ENCODE measurements at places on chromosomes 11 and 22.

DNA sequence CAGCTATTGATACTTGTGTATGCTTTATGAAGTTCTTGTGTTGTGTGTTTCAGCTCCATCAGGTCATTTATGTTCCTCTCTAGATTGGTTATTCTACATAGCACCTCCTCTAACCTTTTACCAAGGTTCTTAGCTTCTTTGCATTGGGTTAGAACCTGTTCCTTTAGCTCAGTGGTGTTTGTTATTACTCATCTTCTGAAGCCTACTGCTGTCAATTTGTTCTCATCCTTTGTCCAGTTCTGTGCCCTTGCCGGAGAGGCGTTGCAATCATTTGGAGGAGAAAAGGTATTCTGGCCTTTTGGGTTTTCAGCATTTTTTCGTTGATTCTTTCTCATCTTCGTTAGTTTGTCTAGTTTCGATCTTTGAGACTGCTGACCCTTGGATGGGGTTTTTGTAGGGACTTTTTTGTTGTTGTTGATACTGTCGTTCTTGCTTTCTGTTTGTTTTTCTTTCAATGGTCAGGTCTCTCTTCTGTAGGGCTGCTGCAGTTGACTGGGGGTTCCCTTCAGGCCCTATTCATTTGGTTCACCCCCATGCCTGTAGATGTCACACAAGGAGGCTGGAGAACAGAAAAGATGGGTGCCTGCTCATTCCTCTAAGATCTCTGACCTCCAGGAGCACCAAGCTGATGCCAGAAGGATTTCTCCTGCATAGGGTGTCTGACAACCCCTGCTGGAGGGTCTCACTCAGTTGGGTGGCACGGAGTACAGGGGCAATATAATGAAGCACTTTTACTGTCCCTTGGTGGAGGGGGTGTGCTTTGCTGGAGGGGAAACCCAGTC is 35.9 kb upstream of the MUC15 start:
- no peak for DNase-seq

- no peak for DNase-seq
Observed at GRCh38 chr22:20582520-20583361, 75.3 kb downstream of the MED15 start.

- no peak for DNase-seq
Observed at GRCh38 chr11:1223346-1224110, 662 bp downstream of the MUC5B start.

- DNase-seq = peak; percentile 83
Observed at GRCh38 chr11:110759972-110760381, 47.7 kb upstream of the ARHGAP20 start.

- DNase-seq = no peak
Observed at GRCh38 chr11:83982825-83983224, 696.7 kb upstream of the CCDC90B start.

- DNase-seq = peak; percentile 80
Observed at GRCh38 chr11:8959546-8960166, 4.6 kb downstream of the TMEM9B start.

DNA sequence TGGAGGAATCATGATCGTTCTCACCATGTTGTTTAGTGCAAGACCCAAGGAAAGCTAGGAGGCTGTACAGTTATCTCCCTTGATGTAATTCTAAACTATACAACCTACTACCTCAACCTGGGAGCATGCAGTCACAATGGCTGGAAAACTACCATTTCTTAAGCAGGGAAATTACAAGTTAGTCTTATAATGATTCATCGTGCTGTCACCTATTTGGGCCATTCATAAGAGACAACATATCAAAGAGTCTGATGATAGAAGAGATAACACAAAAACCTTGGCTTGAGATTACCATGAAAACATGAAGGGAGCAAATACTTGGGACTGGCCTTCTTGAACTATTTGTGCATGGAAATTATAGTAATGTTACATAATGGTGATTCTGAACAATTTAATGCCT is 30.5 kb upstream of the BLID start:
- DNase-seq = peak; percentile 83

DNA sequence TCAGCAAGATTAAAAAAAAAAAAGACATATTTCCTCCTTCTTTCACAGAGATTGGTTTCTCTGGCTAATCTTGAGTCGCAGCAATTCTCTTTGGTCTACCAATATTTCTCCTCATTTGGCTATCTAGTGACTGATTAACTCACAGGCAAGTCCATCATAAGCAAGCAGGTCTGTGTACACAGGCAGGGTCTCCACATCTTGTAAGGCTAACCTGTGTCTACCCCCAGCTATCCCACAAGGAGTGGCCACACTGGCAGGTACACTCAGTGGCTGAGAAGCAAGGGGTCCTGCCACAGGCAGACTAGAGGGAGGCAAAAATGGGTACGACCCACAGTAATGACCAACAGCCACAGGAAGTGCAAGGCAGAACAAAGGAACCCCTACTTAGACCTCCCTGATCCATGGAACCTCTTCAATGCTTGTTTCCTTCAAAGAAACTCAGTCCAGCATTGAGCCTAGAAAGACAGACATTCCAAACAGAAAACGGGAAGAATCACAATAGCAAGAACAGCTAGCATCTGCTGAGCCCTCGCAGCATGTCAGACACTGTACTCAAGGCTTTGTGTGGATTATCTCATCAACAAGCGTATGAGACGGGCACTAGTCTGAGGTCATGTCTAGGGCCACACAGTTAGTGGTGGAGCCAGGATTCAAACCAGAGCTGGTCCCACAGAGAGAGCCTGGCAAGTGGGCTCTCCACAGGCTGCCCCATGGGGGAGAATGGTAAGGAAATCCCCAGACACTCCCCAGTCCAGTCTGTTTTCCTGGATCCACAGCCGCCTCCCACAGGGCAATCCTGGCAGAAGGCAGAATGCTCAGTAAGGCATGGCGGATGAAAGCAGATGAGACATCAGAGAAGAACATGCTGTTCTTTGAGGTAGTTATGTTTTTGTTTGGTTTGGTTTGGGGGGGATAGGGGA is 34.3 kb downstream of the PLEKHA7 start:
- DNase-seq = no peak

- DNase-seq = no peak
Observed at GRCh38 chr22:28817919-28818859, 17.8 kb upstream of the XBP1 start.

DNA sequence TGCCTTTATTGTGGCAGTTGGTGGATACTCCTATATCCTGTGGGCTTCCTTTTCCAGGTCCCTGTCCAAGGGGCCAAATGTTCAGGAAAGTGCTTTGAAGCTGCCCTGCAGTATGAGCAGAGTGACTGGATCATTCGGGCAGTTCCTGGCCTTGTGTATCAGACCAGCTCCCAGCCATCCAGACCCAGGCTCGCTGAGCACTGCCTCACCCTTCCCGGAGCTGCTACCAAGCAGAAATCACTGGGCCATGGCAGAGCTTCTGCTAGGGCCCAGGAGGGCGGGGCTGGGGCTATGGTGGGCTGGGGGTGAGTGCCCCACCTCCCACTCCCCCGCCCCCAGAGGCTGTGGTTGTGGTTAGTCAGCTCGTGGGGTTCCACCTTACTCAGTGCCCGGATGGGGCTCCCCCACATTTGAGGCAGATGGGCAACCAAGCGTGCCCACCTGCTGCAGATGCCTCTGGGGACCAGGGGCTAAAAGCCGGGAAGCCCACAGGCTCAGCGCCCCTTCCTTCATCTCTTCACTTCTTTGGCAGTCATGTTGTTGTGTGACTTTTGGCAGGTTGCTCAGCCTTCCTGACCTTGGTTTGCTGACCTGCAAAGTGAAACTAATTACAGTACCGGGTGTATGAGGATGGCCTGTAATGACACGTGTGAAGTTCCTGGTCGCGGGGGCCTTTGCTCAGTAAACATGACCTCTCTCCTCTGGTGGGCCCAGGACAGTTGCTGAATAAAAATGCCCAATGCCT is 2.1 kb upstream of the LRRC32 start:
- DNase-seq = no peak

DNA sequence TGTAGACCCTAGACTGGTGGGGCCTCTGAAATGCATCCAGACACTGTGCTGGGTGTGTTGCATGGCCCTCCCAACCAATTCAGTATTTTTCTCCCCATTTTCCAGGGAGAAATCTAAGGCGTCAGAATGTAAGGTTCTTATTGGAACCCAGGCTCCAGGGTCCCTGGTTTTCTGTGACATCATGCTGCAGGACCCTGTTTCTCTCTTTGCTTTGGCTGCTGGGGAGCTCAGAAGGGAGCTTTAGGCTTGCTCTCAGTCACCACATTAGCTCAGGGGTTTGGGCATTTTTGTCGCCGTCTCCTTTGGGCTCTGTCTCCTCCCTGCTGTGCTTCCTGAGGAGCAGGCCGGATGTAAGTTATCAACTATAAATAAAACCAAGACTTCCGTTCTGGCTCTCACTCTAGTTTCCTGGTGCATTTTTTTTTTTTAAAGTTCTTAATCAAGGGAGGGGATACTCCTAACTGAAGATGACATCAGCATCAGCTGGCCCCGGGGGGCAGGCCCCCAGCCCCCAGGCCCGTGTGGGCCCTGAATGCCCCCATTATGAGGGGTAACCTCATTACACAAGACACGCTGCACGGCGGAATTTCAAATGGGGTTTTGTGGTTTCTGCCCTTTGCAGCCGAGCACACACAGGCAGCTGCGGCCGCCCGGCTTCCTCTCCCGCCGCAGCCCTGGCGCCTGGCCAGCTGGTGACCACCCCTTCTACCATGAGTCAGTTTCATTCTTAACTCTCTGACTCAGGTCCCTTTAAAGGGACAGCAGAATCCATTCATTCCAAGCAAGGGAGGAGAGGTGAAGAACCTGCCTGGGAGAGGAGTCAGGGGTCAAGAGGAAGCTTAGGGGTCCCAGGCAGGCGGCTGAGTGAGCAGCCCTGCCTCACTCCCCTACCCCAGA is 3.2 kb downstream of the MYEOV start:
- DNase-seq = peak; percentile 100

DNA sequence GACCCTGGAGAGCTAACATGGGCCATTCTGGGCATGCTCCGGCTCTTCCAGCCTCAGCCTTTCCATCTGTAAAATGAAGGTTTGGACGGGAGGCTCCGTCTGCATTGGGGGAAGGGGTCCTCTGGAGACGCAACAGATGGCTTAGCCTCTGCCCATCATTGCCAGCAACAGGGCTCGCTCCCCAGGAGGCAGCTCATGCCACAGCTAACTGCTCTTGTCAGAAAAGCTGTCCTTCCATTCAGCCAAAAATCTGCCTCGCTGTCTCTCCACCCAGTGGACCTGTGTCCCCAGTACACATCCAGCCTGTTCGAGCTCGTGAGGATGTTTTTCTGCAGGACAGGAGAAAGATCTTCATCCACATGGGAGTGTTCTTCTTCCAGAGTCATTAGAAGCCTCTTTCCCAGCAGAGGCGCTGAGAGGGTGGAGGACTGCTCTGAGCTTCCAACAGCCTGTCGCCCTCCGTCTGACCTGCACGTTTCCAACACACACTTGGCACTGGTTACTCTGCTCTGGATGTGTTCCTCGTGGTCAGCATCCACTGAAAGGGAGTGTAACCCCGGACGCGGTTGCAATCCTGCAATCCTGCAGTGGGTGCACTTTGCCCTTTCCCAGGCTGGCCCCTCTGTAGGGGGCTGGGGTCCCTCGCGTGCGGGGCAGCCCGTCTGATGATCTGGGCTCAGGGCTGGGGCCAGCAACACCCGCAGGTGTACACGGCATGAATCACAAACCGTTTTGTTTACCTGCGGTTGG is 1340.9 kb downstream of the TBC1D22A start:
- no peak for DNase-seq

All from fibroblast of lung (primary cell).